ENCODE measurements at places on chromosomes 1 and 21. TPM values are rescaled to one million over a fixed set of nuclear protein-coding genes. Genes with fewer than 3 reads are reported as not detected.

The FAM3B gene
- 80.5 TPM for total RNA-seq

The OPRD1 gene
- 0.23 TPM for total RNA-seq

The EVA1C gene
- total RNA-seq, result 10.0 TPM

The SELP gene
- 3.3 TPM for total RNA-seq

The TMEM167B gene
- 25.7 TPM for total RNA-seq

The LRRC38 gene
- total RNA-seq, result not detected

The LGALS8 gene
- 55.1 TPM for total RNA-seq

The BOLA1 gene
- total RNA-seq, result 8.5 TPM

The PDE4DIP gene
- 58.6 TPM for total RNA-seq

The ZBED6 gene
- total RNA-seq, result 20.2 TPM

Measured in pancreas (tissue), 10 donors.